ENCODE measurements at places on chromosomes 2 and 18. TPM values are rescaled to one million over a fixed set of nuclear protein-coding genes. Genes with fewer than 3 reads are reported as not detected.
A peak's percentile ranks its signal among the peaks of the same experiment; 100 is the strongest.

- H3K4me3 ChIP-seq, result no peak overlapping the region
- DNase-seq, result no peak
- no peak overlapping the region for H3K27ac ChIP-seq
- no peaks in the 10 kb centered on the region for H3K4me1 ChIP-seq
- H3K36me3 ChIP-seq, result no peaks in the 10 kb centered on the region
- H3K27me3 ChIP-seq, result peaks cover 3% of the 10 kb centered on the region
Measured at GRCh38 chr2:1482253-1482675, 69.0 kb downstream of the TPO start.

- peaks cover 3% of the 10 kb centered on the region for H3K27me3 ChIP-seq
- no peak overlapping the region for H3K4me3 ChIP-seq
- no peak for DNase-seq
- peaks cover 39% of the 10 kb centered on the region for H3K4me1 ChIP-seq
- H3K36me3 ChIP-seq, result no peaks in the 10 kb centered on the region
- H3K27ac ChIP-seq, result no peak overlapping the region
Measured at GRCh38 chr2:9657731-9658130, 26.9 kb upstream of the YWHAQ start.

The HK2 gene
- 29.6 TPM for total RNA-seq

DNA sequence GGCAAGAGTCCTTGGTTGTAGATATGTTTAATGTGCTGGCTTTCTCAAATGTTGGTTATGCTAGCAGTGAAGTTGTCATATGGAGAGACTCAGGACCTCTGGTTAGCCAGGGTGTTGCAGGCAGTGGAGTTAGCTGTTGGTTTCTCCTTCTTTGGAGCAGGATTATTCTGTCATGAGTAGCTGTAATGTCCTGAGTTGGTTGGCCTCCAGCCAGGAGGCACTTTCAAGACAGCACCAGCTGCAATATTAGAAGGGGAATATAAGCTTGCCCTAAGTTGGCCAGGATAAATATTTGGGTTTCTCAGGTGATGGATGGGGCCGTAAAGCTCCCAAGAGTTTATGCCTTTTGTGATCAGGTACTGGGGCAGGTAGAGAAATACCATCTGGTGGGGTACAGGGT lies 65.5 kb downstream of the MSTN start:
- H3K27me3 ChIP-seq, result peaks cover 4% of the 10 kb centered on the region
- no peak overlapping the region for H3K27ac ChIP-seq
- no peaks in the 10 kb centered on the region for H3K4me1 ChIP-seq
- no peak overlapping the region for H3K4me3 ChIP-seq
- DNase-seq, result no peak

DNA sequence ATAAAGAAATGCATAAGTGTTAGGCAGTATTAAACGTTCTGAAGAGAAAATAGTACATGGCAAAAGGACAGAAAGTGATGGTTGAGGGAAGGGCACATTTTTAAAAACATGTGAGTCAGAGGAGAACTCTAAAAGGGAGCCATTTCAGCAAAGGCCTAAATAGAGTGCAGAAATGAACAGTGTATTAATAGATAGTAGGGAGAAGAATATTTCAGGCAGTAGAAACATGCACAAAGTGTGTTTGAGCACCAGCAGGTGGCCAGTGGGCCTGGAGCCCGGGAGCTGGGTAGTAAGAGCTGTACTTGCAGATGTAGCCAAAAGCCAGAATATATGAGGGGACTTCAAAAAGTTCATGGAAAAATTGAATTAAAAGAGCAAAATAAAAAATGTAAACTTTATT lies 288.1 kb upstream of the FIGN start:
- no peak overlapping the region for H3K4me3 ChIP-seq
- H3K4me1 ChIP-seq, result no peaks in the 10 kb centered on the region
- no peak for DNase-seq
- H3K36me3 ChIP-seq, result no peaks in the 10 kb centered on the region
- no peaks in the 10 kb centered on the region for H3K27me3 ChIP-seq

DNA sequence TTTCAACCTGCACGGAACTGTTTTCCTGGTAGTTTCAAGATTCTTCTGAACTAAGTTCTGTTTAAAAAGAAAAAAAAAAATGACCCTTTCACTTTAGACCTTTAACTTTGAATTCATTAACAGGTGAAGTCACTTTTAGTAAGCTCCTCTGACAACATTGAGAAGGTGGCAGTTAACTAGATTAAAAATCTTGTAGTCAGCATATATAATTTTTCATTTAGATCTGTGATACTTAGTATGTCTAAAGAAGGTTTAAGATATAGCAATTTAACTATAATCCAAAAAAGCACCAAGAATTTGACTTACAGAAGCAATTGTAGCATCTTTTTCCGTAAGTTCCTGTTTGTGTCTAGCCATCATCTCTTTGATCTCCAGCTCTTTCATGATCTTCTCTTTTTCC lies 45.4 kb downstream of the SLC66A3 start:
- DNase-seq, result no peak
- H3K27me3 ChIP-seq, result no peaks in the 10 kb centered on the region
- H3K36me3 ChIP-seq, result peaks cover 19% of the 10 kb centered on the region
- no peak overlapping the region for H3K4me3 ChIP-seq
- peaks cover 8% of the 10 kb centered on the region for H3K4me1 ChIP-seq

DNA sequence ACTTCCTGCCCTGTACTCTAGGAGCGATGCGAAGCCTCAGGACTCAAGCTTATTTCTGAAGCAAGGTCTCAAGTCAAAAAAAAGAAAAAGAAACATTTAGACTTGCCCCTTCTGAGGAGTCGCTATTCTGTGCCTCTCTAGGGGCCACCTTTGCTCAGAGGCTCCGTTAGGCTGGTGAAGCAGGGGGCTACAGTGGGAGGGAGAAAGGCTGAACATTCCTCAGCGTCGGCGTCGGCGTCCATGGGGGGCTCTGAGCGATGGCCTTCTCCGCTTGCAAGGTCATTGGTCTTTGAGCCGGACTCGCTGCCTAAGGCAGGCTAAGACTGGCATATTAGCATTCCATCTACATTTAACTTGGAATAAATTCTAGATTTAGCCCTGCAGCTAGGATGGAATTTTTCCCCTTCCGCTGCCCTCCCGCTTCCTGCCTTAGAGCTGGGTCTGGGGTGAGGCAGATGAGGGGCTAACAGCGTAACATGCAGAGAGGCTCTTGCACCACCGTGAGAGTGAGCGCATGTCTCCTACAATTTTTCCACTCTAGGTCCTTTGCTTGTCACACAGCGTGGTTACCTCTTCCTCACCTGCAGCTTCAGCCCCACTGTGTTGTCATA lies 53.6 kb upstream of the ATL2 start:
- no peak overlapping the region for H3K4me3 ChIP-seq
- no peak overlapping the region for H3K27ac ChIP-seq
- H3K36me3 ChIP-seq, result no peaks in the 10 kb centered on the region
- no peak for DNase-seq
- no peaks in the 10 kb centered on the region for H3K4me1 ChIP-seq

DNA sequence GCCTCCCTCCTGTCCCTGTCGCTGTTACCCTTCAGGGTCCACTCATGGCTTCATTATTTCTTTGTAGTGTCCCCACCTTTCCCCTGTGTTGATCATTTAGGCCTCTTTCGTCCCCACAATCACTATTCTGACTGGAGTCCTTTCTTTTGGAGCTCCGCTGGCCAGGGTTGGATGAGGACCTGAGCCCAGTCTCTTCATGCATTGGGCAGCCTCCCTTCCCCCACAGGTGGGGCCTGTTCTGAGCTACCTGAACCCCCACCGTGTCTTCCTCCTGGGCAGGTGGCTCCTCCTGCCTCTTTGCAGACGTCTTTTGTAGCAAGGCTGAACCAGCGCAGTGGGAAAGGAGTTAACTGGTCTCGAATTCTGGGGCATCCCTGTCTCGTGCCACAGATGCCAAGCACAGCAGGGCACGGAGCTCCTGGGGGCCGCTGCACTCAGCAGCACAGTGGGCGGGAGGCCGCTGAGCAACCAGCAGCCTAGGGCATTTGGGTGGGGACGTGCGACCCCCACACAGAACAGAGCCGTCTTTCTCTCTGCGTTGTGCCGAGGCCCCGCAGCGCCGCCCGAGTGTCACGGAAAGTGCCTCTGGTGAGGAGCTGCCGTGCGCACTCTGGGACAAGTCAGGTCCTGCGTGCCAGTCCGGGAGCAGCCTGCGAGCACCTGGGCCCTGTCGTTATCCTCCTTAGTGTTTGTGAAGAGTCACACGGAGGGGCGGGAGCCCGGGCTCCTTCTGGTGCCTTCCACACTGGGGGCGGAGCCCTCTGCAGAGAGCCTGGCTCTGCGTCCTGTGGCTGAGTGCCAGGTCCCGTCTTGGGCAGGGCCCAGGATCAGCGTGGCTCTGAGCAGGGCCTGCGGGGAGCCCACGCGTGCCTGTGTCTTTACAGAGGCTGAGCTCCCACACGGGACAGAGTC lies 130.1 kb downstream of the NFATC1 start:
- peaks cover 54% of the 10 kb centered on the region for H3K4me1 ChIP-seq
- DNase-seq, result no peak
- H3K36me3 ChIP-seq, result peaks cover 20% of the 10 kb centered on the region
- peak overlapping the region; percentile 42 for H3K27ac ChIP-seq
- H3K4me3 ChIP-seq, result peak overlapping the region; percentile 27
- H3K27me3 ChIP-seq, result no peaks in the 10 kb centered on the region

DNA sequence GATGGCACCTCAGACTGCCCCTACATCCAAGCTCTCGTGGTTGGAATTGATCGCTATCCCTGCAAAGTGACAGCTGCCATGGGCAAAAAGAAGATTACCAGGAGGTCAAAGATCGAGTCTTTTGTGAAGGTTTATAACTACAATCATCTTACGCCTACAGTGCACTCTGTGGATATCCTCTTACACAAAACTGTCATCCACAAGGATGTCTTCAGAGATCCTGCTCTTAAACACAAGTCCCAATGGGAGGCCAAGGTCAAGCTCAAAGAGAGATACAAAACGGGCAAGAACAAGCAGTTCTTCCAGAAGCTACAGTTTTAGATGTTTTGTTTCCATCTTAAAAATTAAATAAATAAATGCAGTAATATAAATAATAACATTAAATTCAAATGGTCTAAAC lies 45.4 kb downstream of the INO80D start:
- no peaks in the 10 kb centered on the region for H3K27me3 ChIP-seq
- H3K27ac ChIP-seq, result no peak overlapping the region
- DNase-seq, result no peak
- no peak overlapping the region for H3K4me3 ChIP-seq

DNA sequence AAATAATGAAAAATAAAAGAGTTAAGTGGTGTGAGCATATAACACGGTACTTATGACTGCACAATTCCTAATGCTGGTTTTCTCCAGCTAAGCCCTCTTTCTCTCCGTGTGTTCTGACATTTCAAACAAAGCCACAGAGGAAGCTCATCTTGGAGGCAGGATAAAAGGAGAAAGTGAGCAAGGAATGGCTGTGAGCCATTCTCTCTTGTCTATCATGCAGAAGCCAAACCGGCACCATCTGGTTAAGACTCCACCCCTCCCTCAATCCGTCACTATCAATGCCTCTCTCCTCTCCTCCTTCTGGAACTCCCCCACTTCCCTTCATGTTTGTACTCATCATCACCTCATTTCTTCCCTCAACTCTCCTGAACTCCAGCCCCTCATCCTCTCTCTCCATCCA lies 210.4 kb downstream of the TMEM163 start:
- peaks cover 3% of the 10 kb centered on the region for H3K27me3 ChIP-seq
- DNase-seq, result no peak
- no peaks in the 10 kb centered on the region for H3K36me3 ChIP-seq
- H3K4me1 ChIP-seq, result no peaks in the 10 kb centered on the region

DNA sequence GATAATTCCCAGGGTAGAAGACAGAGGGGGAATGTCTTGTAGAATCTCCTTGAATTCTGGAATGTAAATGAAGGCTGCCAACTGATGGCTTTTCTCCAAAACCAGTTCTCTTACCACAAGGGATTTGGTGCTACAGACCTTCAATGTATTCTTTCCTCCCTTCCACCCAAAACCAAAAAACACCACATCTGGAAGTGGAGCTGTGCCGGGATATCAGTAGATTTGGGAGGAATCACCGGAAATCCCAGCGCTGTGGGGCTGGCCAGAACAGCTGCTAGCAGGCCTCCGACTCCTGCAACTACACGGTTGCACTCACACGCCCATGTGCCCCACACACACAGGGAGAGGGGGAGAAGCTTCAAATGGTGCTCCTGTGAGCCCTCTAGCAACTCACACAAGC lies 45.7 kb downstream of the RPL31 start:
- no peak overlapping the region for H3K4me3 ChIP-seq
- no peaks in the 10 kb centered on the region for H3K4me1 ChIP-seq
- H3K27ac ChIP-seq, result no peak overlapping the region
- no peaks in the 10 kb centered on the region for H3K27me3 ChIP-seq
- no peak for DNase-seq

DNA sequence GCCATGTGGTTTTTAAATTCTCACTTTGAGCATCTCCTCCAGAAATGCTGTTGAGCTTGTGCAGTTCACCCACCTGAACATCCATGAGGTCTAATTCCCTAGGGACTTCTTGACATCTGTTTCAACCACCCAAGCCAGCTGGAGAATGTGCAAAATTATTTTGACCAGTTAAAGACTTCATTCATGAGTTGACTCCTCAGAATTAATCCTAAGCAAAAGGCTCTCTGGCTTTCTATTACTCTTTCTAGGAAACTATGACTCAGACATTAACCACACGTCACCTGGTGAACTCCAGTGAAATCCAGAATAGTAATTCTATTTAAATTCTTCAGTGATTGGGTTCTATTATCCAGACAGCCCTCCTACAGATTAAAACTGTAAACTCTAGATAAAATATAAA lies 247.5 kb downstream of the NBAS start:
- DNase-seq, result no peak
- no peak overlapping the region for H3K4me3 ChIP-seq
- no peak overlapping the region for H3K27ac ChIP-seq
- peaks cover 52% of the 10 kb centered on the region for H3K36me3 ChIP-seq
- H3K27me3 ChIP-seq, result no peaks in the 10 kb centered on the region

DNA sequence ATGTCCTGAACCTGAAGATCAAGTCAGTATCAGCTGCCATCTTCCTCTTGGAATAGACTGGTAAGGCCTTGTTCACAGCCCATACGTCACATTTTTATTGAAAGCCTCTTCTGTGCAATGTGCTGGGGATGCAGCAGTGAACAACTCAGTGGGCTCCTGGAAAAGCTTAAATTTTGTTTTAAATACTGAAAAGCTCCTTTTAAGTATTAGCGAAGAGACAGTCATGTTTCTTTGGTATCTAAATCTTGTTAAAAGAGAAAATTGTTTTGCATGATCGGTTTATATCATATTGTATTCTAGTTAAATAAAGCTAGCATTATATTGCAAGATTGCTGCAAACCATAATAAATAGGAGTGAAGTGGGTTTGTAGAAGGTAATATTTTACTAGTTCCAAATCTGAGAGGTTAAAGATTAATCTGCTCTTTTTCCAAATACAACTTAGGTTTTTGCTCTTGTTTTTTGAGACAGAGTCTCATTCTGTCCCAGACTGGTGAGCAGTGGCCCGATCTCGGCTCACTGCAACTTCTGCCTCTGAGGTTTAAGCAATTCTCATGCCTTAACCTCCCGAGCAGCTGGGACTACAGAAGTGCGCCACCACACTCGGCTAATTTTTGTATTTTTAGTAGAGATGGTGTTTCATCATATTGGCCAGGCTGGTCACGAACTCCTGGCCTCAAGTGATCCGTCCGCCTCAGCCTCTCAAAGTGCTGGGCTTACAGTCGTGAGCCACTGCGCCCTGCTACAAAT lies 1.6 kb upstream of the RMDN2 start:
- H3K36me3 ChIP-seq, result peaks cover 3% of the 10 kb centered on the region

GRCh38 chr2:126776692-126777619 lies 121.0 kb downstream of the GYPC start:
- H3K27me3 ChIP-seq, result peaks cover 9% of the 10 kb centered on the region
- DNase-seq, result peak; percentile 84
- H3K4me1 ChIP-seq, result peaks cover 19% of the 10 kb centered on the region
- H3K27ac ChIP-seq, result peak overlapping the region; percentile 87
- H3K4me3 ChIP-seq, result peak overlapping the region; percentile 85

The HIBCH gene
- total RNA-seq, result 14.5 TPM

Data from activated CD4-positive, alpha-beta T cell treated with anti-CD3 and anti-CD28 coated beads, Interleukin-2, amount 10 ng/mL, durations not matched to agents 7 days and 5 days (primary cell).